NCI-H187 treated with DMSO at 0.1 percent for 48 hours (cell line): ENCODE measurements at places on chromosomes 4 and X.

GRCh38 chr4:47882228-47882627, 32.2 kb downstream of the NFXL1 start:
- no peak for DNase-seq

GRCh38 chrX:2799369-2799768, 29.4 kb upstream of the GYG2 start:
- DNase-seq, result no peak

DNA sequence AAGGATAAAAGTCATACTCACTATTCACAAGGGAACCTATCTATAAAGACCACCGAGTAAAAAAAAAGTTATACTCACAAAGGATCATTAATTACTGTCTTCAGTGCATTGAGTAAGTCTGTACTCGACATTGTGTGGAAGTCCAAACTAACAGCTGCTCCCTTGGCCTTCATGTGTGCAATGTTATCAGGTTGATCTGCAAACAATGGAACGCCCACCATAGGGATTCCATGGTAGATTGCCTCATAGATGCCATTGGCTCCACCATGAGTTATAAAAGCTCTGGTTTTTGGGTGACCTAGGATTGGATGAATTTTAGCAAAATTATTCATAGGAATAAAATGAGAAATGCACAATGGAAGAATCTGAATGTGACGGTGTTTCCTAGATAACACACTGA, 10.6 kb downstream of the UGT2B4 start:
- DNase-seq, result no peak

DNA sequence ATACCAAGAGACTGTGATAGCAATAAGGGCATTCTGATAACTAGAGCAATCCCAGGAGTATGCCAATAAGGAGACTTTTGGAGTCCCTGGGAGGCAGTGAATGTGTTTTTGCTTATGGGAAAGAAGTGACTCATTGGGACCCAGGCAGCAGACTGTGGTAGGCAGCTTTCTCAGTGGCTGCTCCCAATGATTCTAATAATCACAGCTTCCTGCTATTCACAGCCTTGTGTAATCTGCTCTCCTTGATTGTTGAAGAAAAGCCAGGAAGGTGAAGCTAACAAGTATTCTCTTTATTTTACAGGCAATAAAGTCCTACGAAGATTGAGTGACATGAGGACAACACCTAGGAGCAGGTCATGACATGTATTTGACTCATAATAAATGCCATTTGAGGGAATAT, 70.3 kb upstream of the DDX60 start:
- DNase-seq, result no peak

GRCh38 chr4:127521463-127521862, 111.3 kb upstream of the INTU start:
- DNase-seq, result no peak

DNA sequence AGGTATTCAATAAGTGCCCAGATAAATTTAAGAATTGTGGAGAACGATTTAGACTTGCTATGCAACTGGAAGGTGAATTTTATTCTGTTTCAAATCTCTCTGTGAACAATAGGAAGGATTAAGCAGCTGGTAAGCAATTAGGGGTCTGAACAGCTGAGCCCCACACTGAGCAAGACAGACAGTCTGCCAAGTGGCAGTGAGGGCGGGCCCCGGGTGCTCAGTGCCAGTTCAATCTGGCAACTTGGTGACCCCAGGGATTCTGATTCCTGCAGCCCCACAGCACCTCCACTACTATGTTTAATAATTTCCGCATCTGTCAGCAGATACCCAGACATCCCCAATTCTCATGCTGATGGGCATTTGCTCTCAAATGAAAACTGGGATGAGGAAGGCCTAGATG, 317.3 kb downstream of the PPP1R2C start:
- no peak for DNase-seq

DNA sequence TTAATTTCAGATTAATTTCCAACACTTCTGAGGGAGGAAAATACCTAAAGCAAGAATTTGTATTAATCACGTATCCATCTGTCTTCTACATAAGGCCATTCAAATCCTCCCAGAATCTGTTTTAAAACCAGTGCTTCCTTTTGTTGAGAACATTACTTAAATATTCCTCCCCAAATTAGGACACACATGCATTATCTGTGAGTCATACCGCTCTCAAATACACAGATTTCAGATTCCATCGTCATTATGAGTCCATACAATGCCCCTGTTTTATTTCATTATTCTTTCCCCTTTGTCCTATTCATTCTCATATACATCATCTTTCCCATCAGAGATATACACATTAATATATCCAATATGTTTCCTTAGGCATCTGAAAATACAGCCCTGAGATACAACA, 57.3 kb upstream of the PRSS12 start:
- no peak for DNase-seq

GRCh38 chr4:116027311-116027710, 913.9 kb upstream of the NDST4 start:
- no peak for DNase-seq

GRCh38 chrX:52262195-52262546, 77.5 kb downstream of the MAGED4 start:
- DNase-seq, result no peak

DNA sequence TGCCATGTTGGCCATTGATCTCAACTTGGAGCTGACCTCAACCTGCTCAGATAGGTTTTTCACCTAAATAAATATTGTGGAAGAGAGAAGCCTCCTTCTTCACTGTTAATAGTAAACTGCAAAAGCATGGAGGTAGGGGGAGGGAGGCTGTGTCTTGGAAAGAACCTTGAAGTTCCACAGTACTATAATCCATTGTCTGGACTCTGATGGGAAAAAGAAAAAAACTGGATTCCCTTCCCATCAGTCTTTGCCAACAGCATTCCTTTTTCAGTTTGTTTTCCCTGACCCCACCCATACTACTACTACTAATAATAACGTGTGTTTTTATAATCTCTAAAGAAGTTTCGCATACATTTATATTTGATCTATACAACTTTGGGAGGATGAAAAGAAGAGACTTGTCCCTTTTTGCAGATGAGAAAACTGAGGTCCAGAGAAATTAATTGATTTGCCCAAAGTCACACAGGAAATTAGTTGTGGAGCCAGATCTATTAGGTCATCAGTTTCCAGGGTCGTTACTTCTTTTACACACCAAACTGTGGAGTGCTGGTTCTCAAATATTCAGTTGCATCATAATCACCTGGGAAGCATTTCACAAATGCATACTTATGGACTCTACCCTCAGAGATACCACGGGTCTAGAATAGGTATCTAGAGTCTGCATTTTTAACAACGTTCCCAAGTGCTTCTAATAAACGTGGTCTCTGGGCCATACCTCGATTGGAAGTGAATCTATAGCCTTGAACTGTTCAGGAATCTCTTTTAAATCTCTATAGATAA, 59.1 kb downstream of the LUZP4 start:
- DNase-seq, result no peak

DNA sequence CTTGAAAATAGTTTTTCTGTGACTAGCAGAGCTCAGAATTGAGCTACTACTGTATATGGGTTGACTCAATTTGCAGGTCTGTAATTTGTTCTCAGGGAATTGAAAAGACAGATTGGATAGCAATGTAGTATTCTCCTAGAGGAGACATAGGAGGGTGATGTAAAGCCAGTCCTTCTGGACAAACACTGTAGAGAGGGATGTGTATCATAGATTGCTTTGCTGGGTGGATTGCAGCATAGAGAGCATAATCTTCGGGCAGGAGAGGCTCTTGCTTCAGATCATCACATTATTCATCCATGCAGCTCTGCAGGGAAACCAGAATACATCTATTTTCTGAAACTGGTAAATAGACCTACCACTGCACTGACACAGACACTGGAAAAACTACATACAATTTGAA, 1110.5 kb downstream of the RAPGEF2 start:
- DNase-seq, result no peak

DNA sequence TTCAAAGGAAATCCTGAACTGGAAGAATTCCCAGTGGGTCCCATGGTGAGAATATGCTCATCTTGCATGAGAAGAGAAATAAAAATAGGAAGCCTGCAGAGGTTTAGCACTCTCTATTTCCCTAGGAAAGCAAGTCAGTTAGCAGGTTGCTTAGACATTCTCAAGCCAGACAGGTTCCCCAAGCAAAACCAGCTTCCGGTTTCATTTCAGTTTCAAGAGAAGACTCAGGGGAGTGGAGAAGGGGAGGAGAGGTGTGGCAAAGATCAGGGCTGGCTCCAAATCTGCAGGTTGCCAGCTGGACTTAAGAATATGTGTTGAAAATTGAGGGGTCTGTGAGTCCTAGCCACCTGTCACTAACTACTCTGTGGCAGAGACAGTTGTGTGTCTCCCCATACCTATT, 107.5 kb downstream of the CLNK start:
- DNase-seq, result no peak

- DNase-seq, result no peak
Observed at GRCh38 chrX:36534900-36535299, 473.3 kb upstream of the FAM47C start.

- no peak for DNase-seq
Observed at GRCh38 chr4:149549911-149550310, 265.7 kb downstream of the IQCM start.

- no peak for DNase-seq
Observed at GRCh38 chr4:44558031-44558605, 93.3 kb downstream of the YIPF7 start.

DNA sequence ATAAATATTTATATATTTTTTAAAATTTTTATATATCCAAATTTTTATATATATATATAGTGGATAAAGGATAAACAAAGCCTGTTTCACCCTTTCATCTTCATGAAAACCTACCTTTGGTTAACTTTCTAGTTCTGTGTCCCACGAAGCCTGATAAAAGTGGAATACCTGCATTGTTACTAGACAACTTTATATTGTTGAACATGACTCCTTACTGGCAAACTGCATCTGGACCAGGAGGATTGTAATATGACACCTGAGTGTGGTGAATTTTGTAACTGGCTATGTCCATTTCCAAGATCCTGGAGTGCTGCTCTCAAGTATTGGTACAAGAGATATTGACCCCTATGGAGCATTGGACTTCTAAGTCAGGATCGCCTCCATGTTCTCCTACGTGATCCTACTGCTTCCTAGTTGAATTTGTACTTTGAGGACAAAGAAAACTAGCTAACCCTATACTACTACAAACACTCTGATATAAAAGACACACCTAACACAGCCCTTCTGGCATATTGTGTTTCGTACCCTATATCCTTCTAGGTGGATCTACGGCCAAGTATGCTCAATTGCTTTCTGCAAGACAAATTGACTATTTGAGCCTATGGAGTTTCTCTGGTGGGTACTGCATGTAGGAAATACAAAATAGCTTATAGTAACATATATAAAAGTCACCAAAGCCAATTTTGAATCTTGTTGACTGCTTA, 61.3 kb upstream of the PRRG1 start:
- no peak for DNase-seq

- DNase-seq, result no peak
Observed at GRCh38 chr4:122793811-122794210, 32.8 kb upstream of the FGF2 start.

DNA sequence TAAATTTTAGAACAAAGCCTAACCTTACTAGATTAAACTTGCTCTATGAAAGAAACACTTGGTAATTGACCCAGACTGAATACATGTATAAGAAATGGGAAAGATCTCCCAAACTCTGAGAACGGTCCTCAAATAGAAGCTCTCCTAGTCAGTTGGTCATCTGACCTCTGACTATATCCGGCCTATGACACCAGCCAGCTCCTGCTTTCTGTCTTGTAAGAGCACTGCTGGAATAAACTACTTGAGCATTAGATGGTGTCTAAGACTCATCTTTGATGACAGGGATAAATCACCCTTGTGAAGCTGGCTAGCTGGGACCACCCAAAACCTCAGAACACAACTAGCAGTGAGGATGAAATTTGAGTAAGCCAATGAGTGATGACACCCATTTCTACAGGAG, 24.2 kb downstream of the LRIT3 start:
- no peak for DNase-seq

DNA sequence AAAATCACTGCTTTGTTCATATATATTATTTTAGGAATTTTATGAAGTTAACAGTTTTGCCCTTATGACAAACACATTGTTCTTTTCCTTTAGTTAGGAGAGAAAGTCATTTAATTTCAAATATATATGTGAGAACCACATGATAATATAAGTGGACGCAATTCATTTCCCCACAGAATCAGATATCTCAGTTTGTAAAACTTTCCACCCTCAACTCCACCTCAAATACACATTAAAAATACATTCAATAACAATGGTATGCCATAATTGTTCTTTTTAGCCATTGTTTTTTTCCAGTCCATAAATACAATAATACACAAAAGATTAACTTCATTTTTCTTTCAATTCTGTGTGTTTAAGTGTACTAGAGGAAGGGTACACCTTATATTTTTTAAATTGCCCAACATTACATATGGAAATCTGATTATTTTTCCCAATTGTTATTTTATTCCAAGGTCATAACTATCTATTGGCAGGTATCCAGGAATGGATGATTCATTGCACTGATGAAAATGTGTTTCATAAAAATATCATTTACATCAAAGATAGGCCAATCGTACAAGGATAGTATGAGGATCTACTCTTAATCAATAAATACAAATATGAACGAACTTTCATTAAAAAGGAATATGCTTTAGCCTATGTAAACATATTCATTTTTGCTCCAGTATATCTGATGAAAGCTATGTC, 125.0 kb downstream of the PPP3CA start:
- no peak for DNase-seq

- no peak for DNase-seq
Observed at GRCh38 chr4:187606581-187606980, 389.0 kb upstream of the ZFP42 start.

GRCh38 chr4:113673450-113673849, 88.1 kb downstream of the CAMK2D start:
- DNase-seq, result no peak

DNA sequence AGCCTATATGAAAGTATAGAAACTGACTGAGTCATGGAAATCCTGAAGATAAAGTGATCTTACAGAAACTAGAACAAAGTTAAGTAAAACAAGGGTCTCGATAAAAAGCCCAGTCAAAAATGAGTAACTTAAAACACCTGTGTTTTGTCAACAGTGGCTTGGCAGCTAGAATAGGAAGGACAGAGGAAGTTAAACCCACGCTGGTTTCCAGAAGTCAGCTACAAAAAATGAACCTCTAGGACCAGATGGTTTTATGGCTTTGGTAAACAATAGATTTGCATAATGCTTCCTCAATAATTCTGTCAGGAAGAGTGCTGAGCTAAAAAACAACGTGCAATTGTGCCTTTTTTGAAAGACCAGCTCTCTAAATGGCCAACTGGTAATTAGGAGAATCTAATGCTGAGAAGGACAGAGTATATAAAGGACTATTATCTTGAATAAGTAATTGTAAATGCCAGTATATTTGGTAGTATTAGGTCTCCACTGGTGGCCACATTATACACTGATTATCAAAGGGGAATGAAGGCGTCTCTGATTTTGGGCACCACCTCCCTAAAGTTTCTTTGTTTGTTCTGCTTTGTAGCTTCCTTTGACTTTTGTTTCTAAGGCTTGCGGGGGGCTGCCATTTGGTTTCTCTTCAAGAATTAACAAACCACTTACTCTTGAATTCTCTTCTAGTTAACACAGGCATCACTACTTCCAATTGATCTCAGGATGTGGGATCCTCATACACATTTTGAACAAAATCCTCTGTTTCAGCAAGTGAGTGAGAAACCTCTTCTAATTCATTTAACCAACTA, 72.2 kb upstream of the PPP3CA start:
- DNase-seq, result no peak

- no peak for DNase-seq
Observed at GRCh38 chr4:104206784-104207183, 287.9 kb downstream of the CXXC4 start.

GRCh38 chr4:75547647-75548387, 8.0 kb upstream of the ODAPH start:
- DNase-seq, result no peak
